ENCODE measurements at places on chromosomes 6 and 20. TPM values are rescaled to one million over a fixed set of nuclear protein-coding genes. Genes with fewer than 3 reads are reported as not detected.

VPS52 gene
- 28.2 TPM for total RNA-seq

PLN gene
- not detected for total RNA-seq

SLPI gene
- total RNA-seq, result not detected

COX4I2 gene
- not detected for total RNA-seq

PTPN1 gene
- total RNA-seq, result 35.9 TPM

FAXC gene
- total RNA-seq, result not detected

CLVS2 gene
- total RNA-seq, result not detected

CDYL gene
- total RNA-seq, result 28.7 TPM

EPB41L2 gene
- total RNA-seq, result 82.0 TPM

SMOC2 gene
- 0.81 TPM for total RNA-seq

CLIC5 gene
- not detected for total RNA-seq

PRDM13 gene
- total RNA-seq, result not detected

OR2H2 gene
- not detected for total RNA-seq

GCNT2 gene
- 0.16 TPM for total RNA-seq
